ENCODE measurements at places on chromosomes 6 and 20.

GRCh38 chr6:127900935-127901334 is at the start of gene THEMIS:
TSS of gene THEMIS (minus strand) at chr6:127901058. CDS start at chr6:127900932, 126 bp downstream.
- DNase-seq, result no peak

- no peak for DNase-seq
These were observed 1838.1 kb upstream of the DEFB115 start for GRCh38 chr20:29419378-29419777.

DNA sequence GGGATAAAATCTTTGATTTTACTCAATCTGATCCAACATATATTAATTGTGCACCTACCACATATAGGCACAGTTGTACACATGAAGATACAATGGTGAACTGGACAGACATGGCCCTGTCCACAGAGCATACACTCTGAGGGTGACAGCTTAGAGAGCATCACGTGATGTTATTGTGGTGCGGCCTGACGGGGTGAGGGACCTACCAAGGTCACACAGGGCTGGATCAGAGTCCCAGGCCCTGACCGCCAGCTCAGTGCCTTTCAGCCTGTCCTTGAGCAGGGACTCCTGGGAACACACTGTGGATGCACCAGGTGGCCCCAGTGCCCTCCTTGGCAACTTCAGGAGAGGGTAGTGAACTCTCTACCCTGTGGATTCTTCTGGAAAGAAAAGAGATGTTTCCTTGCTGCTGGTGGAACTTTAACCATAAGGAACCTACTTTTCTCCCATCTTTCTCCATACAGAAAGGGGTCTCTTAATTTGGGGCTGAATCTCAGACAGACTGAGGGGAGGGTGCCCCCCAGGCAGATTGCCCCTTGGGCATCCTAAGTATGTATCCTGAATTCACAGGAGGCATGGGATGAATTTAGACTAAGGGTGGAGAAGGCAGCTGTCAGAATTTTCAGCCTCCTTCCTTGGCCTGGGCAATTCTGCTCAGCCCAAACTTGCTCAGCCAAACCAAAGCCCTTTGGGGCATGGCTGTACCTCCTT is 26.5 kb downstream of the PCK1 start:
- no peak for DNase-seq

GRCh38 chr6:77151241-77151640 is 312.1 kb downstream of the HTR1B start:
- DNase-seq, result no peak

DNA sequence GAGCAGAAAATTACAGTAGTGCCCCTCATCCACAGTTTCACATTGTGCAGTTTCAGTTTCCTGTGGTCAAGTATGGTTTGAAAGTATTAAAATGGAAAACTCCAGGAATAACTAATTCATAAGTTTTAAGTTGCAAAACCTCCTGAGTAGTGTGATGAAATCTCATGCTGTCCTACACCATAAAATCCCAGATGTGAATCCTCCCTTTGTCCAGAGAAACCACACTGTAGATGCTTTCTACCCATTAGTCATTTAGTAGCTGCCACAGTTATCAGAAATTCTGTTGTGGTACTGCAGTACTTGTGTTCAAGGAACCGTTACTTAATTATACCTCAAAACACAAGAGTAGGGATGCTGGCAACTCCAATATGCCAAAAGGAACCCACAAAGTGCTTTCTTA is 74.7 kb downstream of the PTCHD4 start:
- DNase-seq, result no peak

All from NCI-H1048 (cell line).